ENCODE measurements at places on chromosomes 6 and 20.

- no peak for DNase-seq
These were observed 635.0 kb downstream of the QKI start for GRCh38 chr6:164049517-164049988.

DNA sequence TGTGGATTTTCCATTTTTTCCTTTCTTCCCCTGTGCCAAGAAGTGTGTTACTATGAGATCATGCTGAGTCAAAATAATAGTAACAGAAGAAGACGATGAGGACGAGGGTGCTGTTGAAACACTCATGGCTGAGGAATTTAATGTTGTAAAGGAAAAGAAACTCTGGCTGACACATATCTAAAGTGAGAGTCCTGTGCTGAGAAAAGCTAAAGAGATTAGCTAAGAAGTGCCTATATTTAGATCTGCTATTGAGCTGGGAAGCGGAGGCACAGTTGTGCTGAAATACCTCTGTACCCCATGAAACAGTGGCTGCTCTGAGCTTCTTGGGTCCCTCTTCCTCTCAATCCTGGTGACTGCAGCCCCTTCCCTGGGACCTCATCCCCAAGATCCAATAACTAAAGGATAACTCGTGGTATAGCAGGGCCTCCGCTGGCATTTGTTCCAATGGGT, 1.1 kb upstream of the SYTL3 start:
- no peak for DNase-seq

- no peak for DNase-seq
These were observed 979.2 kb upstream of the GJE1 start for GRCh38 chr6:141153563-141153962.

- DNase-seq = no peak
These were observed 3.9 kb downstream of the OTOR start for GRCh38 chr20:16752082-16752481.

GRCh38 chr6:97440590-97441176, 157.7 kb upstream of the MMS22L start:
- DNase-seq = no peak

- DNase-seq = no peak
These were observed 99.9 kb upstream of the PMEPA1 start for GRCh38 chr20:57809661-57810172.

GRCh38 chr6:158143700-158144099, 24.4 kb downstream of the SERAC1 start:
- DNase-seq = no peak

GRCh38 chr20:62428002-62428372, 648 bp upstream of the RBBP8NL start:
- no peak for DNase-seq

GRCh38 chr6:166454692-166455515, 72.2 kb upstream of the MPC1 start:
- DNase-seq = no peak

DNA sequence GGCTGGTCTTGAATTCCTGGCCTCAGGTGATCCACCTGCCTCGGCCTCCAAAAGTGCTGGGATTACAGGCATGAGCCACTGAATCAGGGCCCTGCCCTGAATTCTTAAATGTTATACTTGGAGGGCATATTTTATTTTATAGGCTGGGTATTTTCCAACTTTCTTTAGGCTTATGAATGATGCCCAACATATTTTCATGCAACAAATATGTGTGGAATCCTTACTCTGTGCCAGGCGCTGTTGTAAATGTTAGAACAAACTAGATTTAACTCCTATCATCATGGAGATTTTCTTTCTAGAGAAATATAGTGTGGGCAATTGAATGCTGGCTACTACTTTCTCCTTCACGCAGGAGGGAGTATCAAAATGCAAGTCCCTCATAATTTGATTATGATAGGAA, 71.2 kb downstream of the SAMD5 start:
- no peak for DNase-seq

DNA sequence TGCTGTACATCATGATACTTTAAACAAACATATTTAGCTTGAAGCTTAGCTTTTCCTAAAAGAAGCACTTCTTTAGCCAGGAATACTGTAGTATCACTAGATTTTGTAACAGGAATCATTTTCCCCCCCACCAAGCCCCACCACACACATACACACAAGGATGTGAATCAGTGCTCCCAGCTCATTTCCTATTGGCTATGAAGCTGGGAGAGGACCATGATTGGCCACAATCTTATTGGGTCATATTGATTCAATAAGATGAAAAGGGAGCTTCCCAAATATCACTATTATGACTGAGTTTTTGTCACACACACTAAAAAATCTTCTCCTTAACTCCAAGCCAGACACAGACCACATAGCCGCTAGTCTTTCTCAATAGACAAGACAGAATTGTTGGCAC, 140.5 kb upstream of the TNFAIP3 start:
- DNase-seq = no peak

GRCh38 chr6:12791371-12791770, 74.8 kb downstream of the PHACTR1 start:
- no peak for DNase-seq

DNA sequence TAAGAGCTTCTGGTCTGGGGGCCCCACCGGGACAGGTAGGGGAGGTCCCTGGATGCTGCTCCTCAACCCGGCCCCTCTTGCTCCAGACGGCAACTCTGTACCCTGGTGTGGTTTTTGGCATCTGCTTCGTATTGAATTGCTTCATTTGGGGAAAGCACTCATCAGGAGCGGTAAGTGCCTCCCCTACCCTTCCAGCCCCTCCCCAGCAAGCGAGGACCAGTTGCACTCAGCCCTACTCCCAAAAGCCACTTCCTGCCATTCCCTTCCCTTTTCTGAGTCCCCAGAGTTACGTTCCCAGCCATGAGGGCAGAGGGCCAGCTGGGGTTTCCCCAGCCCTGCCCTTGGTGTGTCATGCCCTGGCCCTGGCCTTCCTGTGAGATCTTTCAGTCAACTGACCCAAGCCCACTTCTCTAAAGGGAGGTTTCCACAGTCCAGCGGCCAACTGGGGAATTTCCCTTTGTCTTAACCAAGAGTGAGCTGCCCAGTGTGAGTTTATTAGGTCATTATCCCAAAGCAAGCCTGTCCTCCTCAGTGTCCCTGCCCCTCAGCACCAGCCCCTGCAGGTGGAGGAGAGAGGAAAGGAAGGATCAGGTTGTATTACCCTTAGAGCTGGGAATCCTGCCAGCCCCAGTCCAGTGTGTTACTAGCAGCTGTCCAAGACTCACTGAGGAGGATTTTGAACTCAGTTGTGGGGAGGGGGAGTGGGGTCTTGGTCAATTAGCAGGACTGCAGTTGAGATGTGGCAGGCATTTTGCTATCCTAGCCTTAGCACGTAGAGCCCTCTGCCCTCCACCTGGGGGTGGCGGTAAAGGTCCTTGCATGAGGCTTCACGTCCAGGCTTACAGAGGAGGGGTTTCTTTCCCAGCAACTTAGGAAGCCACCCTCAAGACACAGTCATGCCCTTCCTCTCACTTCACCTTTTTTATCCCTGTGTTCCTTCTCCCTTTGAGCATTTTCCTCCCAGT, 45.8 kb downstream of the TM9SF4 start:
- DNase-seq = no peak

DNA sequence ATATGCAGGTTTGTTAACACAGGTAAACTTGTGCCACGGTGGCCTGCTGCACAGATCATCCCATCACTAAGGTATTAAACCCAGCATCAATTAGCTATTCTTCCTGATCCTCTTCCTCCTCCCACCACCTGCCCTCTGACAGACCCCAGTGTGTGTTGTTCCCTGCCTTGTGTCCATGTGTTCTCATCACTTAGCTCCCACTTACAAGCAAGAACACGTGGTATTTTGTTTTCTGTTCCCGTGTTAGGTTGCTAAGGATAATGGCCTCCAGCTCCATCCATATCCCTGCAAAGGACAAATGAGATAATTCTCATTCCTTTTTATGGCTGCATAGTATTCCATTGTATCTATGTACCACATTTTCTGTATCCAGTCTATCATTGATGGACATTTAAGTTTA, 294.0 kb downstream of the PKHD1 start:
- DNase-seq = no peak

- DNase-seq = no peak
These were observed 23.7 kb upstream of the HLA-DQA1 start for GRCh38 chr6:32613475-32613874.

DNA sequence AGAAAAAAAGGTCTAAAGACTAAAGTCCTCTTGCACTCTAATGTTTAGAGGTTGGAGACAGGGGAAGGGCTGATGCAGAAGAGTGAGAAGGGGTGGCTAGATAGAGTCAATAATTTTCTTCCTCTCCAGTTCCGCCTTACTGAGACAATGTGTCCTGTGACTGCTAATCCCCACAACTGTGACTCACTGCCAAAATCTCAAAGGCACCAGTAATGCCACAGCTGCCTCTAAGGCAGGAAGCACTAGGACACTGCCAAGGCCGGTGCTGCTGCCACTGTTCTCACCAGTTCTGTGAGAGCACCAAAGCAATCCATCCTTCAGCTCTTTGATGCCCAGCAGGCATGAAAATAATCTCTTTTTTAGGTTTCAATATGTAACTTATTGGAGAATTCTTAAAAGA, 701.9 kb upstream of the MAP3K7 start:
- DNase-seq = no peak

GRCh38 chr6:125790358-125791150, at the start of gene NCOA7:
Gene NCOA7 (plus strand): TSS chr6:125790960. CDS start chr6:125815355, 24,395 bp downstream.
- peak; percentile 77 for DNase-seq

- no peak for DNase-seq
These were observed 101.7 kb downstream of the BMP5 start for GRCh38 chr6:55773620-55774216.

- DNase-seq = no peak
These were observed 15.0 kb downstream of the PANK2 start for GRCh38 chr20:3904224-3904623.

- no peak for DNase-seq
These were observed 138.2 kb upstream of the PLCB4 start for GRCh38 chr20:8930726-8931125.

GRCh38 chr20:48766961-48767960, 60.5 kb downstream of the PREX1 start:
- peak; percentile 39 for DNase-seq

DNA sequence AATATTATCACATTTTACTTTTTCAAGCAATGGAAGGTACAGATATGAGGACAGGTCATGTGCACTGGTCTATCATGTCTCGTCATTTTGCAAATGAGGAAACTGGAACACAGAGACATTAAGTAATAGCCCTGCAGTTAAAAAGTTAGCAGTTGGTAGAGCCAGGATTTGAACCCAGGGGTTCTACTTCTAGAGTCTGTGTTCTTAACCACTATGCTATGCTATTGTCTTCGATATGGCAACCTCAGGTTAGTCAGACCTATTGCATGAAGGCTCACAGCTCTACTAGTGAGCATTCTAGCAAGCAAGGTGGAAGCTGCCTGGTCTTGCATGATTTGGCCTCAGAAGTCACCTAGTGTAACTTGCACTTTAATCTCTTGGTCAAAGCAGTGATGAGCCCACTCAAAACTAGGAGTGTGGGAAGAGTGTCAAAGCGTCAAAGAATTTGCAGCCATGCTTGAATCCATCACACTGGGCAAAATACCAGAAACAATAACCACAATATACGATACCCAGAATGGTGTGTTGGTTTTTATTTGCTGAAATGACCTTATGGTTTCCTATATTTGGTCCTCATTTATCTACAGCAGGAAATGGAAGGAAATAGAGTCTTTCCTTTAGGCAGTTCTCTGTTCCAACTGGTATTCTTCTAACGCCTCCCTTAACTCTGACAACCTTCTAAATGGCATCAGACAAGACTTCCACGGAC, 20.4 kb upstream of the BMP2 start:
- no peak for DNase-seq

- no peak for DNase-seq
These were observed 5.3 kb downstream of the TP53TG5 start for GRCh38 chr20:45372646-45373352.

DNA sequence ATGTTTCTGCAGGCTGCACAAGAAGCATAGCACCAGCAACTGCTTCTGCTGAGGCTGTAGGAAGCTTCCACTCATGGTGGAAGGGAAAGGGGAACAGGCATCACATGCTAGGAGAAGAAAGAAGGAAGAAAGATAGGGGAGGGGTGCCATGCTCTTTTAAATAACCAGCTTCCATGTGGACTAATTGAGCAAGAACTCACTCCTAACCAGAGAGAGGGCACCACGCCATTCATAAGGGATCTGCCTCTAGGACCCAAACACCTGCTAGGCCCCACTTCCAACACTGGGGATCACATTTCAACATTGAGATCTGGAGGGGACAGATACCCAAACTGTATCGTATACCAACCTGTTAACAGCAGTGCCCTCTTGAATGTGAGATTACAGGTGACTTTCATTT, 46.9 kb upstream of the ARMC2 start:
- no peak for DNase-seq

DNA sequence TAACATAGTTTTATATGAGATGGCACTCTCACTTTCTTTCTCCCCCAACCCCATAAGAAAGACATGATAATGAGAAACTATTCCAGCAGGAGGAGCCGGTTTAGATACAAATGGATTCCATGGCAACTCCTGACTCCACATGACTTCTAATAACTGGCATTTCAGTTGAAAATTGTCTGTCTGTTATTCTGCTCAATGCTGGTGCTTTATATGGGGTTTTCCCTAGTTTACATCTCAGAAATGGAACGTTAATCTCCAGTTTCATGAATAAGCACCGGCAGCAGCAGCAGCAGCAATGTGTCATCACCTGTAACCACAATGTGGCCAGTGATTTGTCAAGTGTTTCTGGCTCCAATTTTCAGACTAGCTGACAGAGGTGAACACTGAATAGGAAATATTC, 8.0 kb upstream of the SIM1 start:
- DNase-seq = no peak

- no peak for DNase-seq
These were observed 249.8 kb upstream of the PRDM1 start for GRCh38 chr6:105836379-105836778.

- DNase-seq = no peak
These were observed 3.4 kb upstream of the TUBB2B start for GRCh38 chr6:3230900-3231246.

GRCh38 chr20:35467339-35468224, 12.2 kb downstream of the CEP250 start:
- DNase-seq = no peak

GRCh38 chr20:44056010-44056698, 130.8 kb downstream of the JPH2 start:
- DNase-seq = peak; percentile 55

- no peak for DNase-seq
These were observed 32.0 kb upstream of the CST7 start for GRCh38 chr20:24917056-24917455.

DNA sequence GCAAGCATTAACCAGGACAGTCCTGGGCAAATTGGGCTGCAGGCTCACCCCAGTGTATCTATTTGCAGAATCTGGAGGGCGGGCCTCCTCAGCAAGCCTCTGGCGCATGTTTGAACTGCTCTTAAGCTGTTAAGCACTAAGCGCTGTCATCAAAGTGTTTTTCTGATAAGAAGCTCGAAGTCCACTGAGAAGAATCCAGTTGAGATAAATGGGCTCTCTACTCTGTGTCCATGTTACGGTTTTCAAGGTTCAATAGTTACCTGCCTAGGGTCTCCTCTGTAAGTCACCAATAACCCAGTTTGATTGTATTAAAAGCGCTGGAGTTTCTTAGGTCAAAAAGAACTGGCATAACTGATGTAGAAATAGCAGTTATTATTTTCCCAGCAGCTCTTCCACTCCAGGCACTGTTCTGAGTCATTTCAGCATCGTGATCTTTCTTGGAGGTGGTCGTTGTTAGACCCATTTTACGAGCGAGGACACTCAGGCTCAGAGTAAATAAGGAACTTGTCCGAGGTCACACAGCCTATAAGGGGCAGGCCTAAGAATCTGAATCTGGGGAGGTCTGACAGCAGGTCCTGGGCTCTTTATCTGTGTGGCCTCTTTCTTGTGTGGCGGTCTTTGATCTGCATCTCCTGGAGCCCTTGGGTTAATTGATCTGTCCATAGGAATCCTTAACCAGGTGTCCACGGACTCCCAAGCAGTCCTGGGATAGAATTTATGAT, 207.4 kb upstream of the ZNF217 start:
- DNase-seq = no peak
